Stimulated activated CD8-positive, alpha-beta memory T cell treated with anti-CD3 and anti-CD28 coated beads, Interleukin-2, amount 100 ng/mL, for 1 hour (primary cell): ENCODE measurements at places on chromosomes 6 and 20.

DNA sequence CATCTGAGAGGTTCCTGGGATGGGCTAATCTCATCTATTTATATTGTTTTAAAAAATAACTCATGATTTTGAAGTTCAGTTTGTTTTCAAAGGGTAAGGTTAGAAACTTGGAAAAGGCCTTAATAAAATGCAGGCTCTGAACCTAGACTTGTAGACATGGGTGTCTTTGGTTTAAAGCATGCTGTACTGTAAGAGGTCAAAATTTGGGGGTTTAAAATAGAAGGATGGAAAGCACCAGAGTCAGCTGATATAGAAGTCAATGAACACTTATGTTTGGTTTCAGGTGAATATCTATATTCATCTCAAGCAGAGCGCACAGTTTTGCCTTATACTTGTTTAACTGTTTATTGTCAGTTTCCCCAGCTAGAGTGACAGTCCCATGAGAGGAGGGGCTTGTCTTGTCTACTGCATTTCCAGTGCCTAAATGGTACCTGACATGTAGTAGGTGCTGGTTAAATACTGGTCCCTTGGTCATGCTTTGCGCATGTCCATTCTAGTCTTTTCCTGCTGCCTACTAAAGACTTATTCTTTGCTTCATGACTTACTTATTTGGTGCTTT lies 112.3 kb upstream of the DTNBP1 start:
- DNase-seq, result no peak

GRCh38 chr6:45378334-45378926 lies 696 bp upstream of the SUPT3H start:
- DNase-seq, result no peak

- DNase-seq, result no peak
Observed at GRCh38 chr6:1709234-1709641, 99.5 kb downstream of the FOXC1 start.

GRCh38 chr6:5135788-5136376 lies 50.7 kb downstream of the PPP1R3G start:
- DNase-seq, result peak; percentile 21

DNA sequence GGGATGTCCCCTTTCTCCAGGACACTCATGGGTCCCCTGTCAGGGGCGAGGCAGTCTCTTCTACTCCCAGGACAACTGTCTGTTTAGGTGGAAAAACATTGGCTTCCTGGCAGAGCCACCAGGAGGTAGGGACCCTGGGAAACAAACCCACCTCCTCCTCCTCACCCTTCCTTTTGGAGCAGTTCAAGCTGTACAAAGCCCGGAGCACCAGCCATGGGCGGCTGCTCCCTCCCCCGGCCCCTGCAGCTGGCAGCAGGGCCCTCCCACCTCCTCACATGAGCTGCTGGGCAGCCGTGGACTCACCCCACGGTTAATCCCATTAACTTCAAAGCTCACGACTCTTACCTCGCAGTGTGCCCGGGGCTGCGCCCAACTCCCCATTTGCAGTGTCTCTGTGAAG lies 48.6 kb downstream of the CDH4 start:
- no peak for DNase-seq

DNA sequence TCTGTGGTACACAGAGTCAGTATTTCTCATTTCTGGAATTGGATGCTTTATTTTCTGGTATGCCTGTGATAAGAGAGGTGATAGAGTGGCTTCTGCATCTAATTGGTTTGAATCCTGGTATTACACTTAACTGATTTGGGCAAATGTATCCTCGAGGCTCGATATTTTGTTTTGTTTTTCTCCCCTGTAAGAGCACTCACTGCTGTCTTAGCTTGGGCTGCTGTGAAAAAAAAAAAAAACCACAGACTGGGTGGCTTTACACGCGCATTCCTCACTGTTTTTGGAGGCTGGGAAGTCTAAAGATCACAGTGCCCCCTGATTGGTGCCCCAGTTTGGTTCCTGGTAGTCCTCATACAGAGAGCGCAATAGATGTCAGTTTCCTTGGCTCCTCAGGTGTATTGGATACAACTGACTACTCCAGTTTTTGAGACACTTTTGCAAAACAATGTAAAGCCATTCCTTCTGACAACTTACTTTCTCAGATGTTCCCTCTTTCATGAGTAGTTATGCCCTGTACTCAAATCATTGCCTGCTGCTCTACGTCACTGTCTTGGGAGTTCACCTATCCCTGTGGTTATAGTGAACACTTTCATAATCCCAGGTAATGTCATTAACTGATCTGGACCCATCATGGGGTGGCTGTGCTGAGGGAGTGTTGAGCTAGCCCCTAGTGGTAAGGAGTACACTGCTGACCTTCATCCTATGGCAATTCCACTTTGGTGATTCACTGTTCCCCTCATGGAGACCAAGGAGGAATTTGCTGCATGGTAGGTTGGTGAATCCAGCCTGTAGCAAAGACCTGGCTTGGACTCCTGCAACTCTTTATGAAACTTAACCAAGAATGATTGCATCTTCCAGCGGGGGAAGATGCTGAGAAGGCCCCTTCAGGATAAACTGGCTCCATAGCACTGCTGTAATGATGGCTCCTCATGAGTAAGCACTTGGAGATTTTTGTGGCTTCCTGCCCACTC lies 3.5 kb upstream of the ACAT2 start:
- DNase-seq, result no peak

- no peak for DNase-seq
Observed at GRCh38 chr6:157079771-157080170, 243.5 kb downstream of the TMEM242 start.

DNA sequence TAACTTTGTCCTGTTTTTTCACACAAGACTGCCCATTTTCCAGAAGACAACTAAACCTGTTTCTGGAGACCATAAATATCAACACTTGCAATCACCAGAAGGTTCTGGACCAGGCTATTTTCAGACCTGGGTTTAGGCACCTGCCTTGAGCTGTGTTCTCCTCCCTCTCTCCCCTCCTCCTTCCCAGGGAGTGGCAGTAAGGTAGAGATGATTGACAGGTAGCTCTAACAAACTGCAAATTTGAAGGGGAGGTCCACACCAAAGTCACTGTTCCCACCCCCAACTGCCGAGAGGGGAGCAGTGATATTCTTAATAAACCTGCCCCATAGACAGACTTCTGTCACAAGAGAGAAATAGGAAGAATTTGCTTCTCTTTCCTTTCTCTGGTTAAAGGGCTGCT lies 91.2 kb upstream of the BACH2 start:
- DNase-seq, result no peak

DNA sequence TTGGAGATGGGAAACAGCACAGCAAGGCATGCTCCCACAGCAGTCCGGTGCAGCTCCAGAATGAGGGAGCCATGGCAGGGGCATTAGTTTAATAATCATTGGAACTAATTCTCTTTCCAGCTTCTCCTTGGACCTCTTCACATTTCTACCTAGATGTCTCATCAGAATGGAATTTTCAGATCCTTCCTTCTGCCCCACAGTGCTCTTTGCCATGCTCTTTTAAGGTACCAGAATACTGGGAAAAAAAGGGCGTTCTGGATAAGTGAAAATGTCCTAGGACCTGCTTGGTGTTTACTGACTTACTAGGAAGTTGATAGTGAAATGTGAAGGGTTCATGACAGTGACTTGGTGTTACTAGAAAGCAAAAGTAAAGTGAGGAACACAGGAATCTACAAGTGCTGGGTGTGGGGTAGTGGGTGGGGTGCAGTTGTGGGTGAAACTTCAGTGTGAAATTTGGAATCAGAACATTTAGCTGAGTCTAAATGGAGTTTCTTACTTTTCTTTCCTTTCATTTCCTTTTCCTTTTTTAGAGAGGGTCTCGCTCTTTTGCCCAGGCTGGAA lies 207.1 kb downstream of the ARID1B start:
- DNase-seq, result no peak

GRCh38 chr6:13006578-13007300 lies 290.2 kb downstream of the PHACTR1 start:
- no peak for DNase-seq

GRCh38 chr6:83480470-83480869 lies 31.9 kb upstream of the PRSS35 start:
- DNase-seq, result no peak

- no peak for DNase-seq
Observed at GRCh38 chr6:156773476-156773875, 3.7 kb upstream of the ARID1B start.

- DNase-seq, result no peak
Observed at GRCh38 chr20:64140061-64140931, 24.0 kb upstream of the MYT1 start.

DNA sequence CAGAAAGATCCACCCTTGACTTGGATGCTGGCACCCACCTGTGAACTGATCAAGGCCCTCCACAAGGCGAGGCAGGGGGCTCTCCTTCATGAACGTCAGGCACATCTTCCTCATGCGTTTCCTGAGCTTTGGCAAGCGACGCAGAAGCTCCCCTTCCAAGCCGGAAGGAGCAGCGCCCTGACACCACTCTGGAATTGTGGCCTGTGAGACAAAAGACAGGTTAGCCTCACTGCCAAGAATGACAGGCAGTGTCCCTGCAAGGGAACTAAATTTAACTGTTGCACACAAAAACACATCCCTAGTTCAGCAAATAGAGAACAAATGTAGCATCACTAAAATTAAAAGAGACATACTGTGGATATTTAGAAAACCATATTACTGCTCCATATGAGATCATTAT lies 42.0 kb upstream of the LYRM2 start:
- no peak for DNase-seq

DNA sequence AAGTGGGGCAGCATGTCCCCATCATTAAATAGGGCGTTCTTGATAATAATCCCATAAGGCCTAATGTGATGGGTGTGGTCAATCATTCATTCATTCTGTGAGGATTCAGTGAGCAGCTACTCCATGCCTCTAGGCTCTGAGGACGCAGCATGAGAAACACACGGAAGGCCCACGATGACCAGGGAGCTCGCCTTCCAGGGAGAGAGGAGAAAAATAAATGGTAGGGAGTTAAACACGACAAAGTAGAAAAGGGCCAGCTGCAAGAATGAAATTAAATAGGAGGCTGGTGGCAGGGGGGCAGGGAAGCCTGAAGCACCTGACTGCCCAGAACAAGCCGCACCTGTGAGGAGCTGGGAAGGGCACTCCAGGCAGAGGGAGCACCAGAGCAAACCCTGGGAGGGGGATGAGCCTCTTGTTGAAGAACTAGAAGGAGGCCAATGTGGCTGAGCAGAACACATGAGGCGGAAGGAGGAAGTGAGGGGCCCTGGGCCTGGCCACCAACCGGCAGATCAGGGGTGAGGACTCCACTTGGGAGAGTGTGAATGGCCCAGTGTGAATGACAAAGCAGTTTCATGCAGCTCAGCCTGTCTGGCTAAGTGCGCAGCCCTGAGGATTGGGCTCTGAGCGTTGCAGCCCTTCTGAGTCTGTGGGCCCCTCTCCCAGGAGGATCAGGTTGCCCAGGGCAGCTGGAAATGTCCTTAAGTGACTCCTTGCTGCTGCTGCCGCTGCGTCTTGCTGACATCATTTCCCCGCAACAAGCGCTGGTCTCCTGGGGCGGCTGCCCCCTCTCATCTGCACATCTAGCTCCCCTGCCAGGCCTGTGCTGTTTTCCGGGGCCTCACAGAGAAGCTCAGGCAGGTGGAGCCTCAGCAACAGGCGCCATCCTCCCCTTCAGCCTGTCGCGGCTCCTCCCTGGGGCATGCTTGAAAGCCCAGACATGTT lies 99.9 kb downstream of the CDH26 start:
- peak; percentile 20 for DNase-seq

DNA sequence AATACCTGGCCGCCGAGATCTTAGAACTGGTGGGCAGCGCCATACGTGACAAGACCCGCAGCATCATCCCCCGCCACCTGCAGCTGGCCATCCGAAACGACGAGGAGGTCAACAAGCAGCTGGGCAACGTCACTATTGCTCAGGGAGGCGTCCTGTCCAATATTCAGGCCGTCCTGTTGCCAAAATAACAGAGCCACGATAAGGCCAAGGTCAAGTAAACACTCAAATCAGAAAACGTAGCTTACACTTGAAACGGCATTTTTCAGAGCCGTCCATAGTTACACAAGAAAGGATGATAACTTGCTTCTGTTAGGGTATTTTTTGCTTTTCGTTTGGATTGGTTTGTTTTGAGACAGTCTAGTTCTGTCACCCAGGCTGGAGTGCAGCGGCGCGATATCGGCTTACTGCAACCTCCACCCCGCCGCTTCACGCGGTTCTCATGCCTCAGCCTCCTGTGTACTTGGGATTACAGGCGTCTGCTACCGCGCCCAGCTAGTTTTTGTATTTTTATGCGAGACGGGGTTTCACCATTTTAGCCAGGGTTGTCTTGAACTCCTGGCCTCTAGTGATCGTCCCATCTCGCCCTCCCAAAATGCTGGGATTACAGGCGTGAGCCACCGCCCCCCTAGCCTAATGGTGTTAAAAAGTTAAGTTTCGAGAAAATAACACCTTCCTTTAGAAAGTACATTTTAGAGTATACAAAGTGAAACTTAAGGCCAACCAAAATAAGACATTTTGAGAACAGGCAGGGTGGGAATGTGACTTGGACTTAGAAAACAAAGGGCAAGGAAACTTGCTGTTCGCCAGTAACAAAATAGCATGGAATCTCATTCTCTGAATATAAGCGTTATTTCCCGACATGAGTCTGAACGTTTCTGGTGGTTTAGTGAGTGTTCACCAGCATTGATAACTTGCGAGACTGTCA lies 42.8 kb upstream of the HFE start:
- DNase-seq, result no peak

DNA sequence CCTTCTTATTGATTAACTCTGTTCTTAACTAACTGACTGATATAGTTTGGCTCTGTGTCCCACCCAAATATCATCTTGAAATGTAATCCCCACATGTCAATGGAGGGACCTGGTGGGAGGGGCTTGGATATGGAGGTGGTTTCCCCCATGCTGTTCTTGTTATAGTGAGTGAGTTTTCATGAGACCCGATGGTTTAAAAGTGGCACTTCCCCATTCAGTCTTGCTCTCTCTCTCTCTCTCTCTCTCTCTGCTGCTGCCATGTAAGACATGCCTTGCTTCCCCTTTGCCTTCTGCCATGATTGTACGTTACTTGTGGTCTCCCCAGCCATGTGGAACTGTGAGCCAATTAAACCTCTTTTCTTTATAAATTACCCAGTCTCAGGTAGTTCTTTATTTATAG lies 81.8 kb upstream of the SPACA1 start:
- no peak for DNase-seq

DNA sequence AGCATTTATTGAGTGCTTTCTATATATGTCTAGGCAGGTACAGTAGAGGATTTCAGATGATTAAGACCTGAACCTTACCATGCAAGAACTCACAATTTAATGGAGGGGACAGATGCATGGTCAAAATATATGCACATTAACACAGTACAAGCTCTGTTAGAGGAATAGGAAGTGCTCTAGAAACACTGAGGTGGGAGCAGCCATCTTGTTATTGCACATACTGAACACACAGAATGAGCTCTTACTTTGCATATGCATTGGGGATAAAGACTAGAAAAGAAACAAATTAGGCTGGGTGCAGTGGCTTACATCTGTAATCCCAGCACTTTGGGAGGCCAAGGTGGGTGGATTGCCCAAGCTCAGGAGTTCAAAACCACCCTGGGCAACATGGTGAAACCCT lies 438.3 kb downstream of the UTRN start:
- DNase-seq, result no peak

DNA sequence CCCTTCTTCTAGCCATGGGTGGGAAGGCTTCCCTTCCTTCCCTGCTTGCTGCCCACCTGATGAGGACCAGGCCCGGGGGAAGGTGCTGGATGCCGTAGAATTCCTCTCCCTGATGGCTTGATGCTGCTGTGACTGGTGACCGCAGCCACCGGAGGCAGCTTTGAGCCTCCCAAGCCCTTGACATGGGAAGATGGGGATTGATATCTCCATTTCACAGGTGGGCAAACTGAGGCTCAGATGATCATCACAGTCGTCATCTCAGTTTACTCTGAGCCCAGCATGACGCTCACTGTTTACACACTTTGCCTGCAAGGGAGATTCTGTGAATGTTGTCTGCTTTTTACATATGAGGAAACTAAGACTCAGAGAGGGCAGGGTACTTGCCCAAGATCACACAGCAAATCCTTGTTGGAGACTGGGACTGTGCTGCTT lies 43.9 kb downstream of the SRC start:
- no peak for DNase-seq
